ENCODE measurements at places on chromosomes 12 and 14.

DNA sequence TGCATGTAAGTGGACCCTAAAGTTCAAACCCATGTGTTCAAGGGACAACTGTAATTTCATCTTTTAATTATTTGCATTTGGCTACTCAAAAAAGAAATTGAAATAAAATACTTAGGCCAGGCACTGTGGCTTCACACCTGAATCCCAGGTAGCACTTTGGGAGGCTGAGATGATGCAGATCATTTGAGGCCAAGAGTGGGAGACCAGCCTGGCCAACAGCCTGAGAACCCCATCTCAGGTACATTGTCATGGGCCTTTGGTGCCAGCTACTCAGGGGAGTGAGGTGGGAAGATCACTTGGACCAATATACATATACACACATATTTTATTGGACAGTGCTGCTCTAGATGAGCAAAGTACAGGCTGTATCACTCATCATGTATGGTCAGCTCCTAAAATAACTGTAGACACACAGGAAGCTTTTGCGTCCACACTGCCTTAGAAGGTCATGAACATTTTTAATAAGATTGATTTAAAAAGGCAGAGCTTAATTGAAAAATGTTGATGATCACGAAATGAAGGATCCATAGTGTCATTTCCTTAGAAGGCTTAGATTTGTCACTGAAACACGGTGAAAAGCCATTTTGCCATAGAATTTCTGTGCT, 2.5 kb upstream of the ZCCHC8 start:
- DNase-seq, result peak; percentile 25

DNA sequence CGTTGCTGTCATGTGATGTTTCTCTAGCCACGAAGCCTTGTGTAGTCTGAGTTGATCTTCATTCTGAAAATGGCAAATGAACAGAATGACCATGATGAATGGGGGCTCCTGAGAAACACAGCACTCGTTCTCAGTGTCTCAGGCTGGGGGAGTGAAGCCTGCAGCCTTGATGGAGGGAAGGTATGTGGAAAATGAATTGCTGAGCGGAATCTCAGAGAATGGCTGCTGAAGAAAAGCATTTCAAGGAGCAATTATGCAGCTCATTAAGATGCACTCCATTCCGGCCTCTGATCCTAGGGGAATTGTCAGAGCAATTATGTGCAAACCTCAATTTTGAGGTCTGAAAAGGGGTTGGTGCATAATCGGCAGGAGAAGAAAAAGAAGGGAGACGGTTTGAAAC, 167.1 kb downstream of the CHST11 start:
- peak; percentile 35 for DNase-seq

DNA sequence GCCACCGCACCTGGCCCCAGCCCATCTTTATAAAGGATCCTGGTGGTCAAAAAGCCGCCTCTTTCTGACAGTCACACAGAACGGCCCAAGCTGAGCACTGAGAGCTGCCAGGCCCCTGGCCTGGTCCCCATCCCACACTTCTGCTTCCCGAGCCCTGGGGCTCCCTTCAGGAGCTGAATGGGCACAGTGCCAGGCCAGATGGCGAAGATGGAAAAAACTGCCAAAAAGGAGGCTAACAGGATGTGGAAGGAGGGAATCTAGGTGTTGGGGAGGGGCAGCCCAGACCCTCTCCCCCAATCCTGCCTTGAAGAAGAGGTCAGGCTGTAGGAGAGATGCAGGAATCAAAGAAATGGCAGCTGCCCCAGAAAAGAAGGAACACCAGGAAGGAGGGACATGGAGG, 5.0 kb downstream of the LPAR5 start:
- DNase-seq, result no peak

DNA sequence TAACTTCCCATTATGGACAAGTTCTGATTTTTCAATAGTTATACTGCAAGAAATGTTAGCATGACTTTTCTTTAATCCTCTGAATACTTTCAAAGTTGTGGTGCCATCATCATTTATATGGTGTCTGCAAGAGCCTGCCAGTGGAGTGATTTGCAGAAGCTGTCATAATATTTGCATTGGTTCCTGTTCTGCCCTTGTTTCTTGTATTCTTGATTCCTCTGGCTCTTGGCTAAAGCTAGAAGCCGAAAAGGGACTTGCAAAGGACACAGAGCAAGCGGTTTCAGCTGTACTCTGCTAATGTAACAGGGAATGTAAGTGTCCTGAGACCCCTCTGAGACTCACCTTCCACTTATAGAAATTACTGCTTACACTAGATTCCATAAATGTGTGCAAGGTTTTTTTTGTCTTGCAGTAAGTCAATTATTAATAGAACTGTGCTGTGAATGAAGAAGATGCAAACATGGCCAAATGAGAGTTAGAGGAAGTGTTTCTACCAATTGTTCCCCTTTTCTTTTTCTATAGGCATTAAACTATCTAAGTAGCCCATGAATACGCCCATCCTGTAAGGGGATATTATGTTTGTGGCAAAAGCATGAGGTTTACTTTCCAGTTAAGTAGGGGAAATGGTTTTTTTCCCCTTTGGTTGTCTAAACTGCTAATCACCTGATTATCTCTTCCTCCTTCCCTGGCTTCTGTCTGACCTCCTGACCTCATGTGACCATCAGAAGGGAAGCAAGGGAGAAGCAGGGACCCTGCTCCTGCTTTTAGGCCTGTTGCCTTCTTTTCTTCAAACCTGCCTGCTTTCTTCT, 5.3 kb downstream of the DYRK4 start:
- DNase-seq, result no peak

DNA sequence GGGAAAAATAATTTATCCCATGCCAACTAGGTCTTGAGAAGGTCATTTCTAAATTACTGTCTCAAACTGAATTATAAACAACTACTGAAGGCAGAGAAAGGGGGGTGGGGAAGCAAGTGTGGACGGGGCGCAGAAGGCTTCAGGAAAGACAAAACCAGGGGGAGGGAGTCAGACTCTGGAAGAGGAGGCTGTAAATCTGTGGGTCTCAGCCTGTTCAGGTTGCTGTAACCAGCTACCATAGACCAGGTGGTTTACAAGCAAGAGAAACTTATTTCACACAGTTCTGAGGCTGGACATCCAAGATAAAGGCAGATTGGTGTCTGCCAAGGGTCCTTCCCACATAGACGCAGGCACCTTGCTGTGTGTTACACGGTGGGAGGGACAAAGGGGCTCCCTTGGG, 39.9 kb upstream of the FZD10 start:
- DNase-seq, result no peak

GRCh38 chr12:68271346-68271745, 17.9 kb upstream of the IL22 start:
- no peak for DNase-seq

DNA sequence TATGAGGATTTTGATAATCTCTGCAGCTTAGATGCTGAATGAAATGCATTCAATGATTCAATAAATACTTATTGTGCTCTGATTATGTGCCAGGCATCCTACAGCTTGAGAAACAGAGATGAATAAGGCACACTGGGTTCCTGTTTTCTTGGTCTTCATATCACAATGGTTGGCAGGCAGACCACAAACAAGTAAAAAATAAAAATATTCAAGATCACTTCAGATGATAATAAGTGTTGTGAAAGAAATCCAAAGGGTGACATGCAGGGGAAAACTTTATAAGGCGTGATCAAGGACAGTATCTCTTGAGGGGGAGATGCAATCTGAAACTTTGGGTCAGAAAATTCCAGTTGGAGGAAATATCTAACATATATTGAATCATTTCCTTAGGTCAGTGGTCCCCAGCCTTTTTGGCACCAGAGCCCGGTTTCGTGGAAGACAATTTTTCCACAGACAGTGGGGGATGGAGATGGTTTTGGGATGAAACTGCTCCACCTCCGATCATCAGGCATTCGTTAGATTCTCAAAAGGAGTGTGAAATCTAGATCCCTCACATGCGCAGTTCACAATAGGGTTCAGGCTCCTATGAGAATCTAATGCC, 73.7 kb upstream of the RAP1B start:
- DNase-seq, result no peak

GRCh38 chr14:57161583-57162234, 107.0 kb downstream of the EXOC5 start:
- no peak for DNase-seq

GRCh38 chr14:31456841-31457664, at the start of gene DTD2:
DTD2 (minus strand) TSS chr14:31457506; CDS start chr14:31457393, 113 bp downstream.
- DNase-seq, result peak; percentile 98

- no peak for DNase-seq
Observed at GRCh38 chr12:46181465-46181864, 87.4 kb downstream of the SLC38A1 start.

- no peak for DNase-seq
Observed at GRCh38 chr12:55112378-55112875, 13.8 kb upstream of the OR9K2 start.

- no peak for DNase-seq
Observed at GRCh38 chr14:95221531-95221930, 64.2 kb upstream of the DICER1 start.

DNA sequence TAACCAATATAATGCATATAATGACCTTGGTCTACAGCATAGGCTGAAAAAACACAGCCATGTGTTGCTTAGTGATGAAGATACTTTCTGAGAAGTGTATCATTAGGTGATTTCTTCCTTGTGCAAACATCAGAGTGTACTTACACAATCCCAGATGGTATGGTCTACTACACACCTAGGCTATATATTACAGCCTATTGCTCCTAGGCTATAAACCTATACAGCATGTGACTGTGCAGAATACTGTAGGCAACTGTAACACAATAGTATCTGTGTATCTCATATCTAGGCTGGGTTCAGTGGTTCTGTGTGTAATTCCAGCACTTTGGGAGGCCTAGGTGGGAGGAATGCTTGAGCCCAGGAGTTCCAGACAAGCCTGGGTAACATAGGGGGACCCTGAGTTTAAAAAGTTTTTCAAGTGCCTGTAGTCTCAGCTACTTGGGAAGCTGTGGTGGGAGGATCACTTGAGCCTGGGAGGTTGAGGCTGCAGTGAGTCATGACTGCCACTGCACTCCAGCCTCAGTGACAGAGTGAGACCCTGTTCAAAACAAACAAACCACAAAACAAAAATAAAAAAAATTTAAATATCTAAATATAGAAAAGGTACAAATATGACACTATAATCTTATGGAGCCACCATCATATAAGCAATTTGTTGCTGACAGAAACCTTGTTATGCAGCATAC, 66.6 kb downstream of the GRIP1 start:
- no peak for DNase-seq

GRCh38 chr12:112677050-112677765, 114.3 kb upstream of the RPH3A start:
- no peak for DNase-seq

- peak; percentile 90 for DNase-seq
Observed at GRCh38 chr12:8038659-8039114, 6.2 kb downstream of the FOXJ2 start.

GRCh38 chr14:38367922-38368321, 112.0 kb upstream of the CLEC14A start:
- no peak for DNase-seq

GRCh38 chr12:121811434-121812319, 7.9 kb downstream of the SETD1B start:
- DNase-seq, result peak; percentile 82
